ENCODE measurements at places on chromosomes 1 and 21.
A peak's percentile ranks its signal among the peaks of the same experiment; 100 is the strongest.

DNA sequence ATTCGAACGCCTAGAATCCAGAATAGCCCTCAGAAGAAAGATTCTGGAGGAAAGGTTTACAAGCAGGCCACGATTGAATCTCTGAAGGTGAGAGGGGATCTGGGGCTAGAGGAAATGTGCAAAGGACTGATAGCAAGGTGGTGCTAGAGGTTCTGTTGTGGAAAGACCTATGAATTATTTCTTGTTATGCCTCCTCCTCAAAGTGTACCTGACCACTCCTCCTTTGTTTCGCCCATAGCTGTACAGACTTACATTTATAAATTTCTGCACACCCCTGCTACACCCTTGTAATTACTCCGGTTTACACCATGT, 986 bp downstream of the TCEANC2 start:
- no peak for DNase-seq

DNA sequence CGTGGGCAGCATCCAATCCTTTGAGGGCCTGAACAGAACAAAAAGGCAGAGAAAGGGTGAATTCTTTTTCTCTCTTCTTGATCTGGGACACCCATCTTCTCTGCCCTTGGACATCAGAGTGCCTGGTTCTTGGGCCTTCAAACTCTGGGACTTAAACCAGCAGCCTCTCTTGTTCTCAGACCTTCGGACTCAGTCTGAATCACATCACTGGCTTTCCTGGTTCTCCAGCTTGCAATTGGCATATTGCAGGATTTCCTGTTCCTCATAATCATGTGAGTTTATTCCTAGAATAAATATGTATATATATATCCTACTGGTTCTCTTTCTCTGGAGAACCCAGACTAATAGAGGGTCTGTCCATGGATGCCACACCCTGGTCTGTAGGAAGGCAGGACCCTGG, 16.3 kb upstream of the TENT5C start:
- no peak for DNase-seq

- no peak for DNase-seq
Measured at GRCh38 chr1:8956461-8957349, 11.0 kb downstream of the CA6 start.

- DNase-seq, result no peak
Measured at GRCh38 chr1:44094047-44094446, 24.6 kb upstream of the KLF17 start.

DNA sequence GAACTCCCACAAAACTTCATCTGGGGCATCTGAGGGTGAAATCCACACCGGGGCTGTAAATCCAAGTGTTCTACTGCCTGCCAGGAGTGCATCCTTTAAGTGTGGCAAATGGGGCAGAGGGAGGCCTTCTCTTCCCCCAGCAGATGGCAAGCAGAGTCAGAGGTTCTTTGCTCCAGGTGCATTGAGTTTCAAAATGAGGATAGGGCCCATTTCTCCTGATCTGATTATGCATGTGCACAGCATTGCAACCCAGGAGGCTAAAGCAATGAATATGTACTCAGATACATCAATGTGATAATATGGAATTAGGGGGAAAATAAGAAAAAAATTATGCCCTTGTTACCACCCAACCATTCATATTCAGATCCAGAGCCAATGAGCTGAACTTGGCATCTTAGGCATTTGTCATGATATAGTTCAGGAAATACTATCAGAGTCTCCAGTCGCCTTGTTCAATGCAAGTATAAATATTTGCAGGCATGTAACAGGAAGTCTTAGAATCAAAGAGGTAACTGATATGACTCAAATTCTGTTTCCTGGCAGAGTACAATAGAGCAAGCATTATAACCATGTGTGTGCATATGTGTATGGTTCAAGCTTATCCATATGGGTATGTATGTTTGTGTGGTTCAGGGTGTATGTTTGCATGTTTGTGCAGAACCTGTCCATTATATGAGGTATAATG, 473.8 kb upstream of the PKN2 start:
- DNase-seq, result no peak

DNA sequence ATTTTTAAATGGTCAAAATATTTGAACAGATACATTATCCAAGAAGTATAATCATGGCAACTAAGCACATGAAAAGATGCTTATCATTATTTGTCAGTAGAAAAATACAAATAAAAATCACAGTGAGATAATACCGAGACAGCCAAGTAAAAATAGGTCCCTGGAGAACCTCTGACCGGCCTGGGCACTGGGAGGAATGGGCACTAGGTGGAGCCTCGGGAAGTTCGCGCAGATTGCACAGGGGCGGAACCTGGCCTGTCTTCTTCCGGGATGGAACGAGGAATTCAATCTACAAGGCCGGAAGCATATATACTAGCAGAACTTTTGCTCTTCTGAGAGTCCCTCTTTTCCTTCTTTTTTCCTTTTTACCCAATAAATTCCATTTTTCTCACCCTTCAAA, 148.5 kb upstream of the CHRM3 start:
- DNase-seq, result no peak

GRCh38 chr1:5617179-5617520, 375.1 kb downstream of the NPHP4 start:
- DNase-seq, result no peak

GRCh38 chr1:33578557-33579448, 106.4 kb downstream of the ZSCAN20 start:
- no peak for DNase-seq

DNA sequence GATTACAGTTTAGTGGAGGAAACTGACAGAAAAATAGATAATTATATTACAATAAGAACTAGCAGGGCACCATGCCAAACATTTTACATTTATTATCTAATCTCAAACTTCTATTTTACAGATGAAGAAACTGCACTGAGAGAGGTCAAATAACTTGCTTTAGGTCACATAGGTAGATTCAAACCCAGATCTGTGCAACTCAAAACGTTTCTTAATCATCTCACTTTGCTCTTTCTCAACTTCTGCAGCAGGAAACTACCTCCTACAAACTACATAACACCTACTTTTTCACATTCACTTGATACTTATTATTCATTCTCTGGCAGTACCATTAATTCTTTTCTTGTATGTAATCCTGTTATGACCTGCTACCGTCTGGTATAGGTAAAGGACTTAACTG, 49.9 kb upstream of the BCL10 start:
- DNase-seq, result no peak

- DNase-seq, result no peak
Measured at GRCh38 chr1:227379555-227379892, 61.2 kb upstream of the CDC42BPA start.

DNA sequence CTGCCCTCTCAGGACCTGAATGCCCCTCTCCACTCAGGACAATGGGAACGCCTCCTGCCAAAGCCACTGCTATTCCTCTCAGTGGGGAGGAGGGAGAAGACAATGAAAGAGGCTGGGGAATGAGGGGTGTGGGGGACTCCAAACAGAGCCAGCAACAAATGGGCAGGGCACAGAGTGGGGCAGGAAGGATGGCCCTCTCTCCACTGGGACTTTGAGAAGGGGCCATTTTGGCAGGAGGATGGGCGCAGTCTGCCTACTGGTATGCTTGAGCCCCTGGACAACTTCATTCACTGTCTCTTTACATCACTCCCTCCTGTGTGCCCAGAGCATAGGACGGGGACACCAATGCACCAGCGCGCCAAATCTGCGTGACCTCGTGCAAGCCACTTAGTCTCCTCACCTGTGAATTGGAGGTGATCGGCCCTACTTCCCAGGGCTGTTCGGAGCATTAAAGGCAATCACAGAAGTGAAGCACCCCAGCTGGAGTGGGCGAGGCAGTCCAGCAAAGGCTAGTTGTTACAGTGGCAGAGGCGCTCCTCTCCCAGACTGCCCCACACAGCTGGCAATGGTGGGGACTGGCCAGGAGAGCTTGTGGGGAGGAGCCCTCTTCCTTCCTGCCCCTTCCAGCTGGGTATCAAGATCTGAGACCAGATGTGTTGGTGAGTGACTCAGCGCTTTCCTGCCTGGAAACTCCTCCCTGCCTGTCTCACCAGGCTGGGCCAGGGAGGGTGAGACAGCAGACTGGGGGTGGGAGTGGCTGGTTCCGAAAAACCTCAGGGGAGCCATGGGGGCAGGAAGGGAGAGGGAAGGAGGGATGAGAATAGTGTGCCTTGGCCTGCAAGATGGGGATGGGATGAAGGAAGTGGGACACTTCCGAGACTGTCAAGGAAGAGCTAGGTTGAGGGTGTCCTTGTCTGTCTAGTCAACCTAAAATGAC, 22.4 kb upstream of the SYNC start:
- DNase-seq, result no peak

GRCh38 chr1:59013928-59014279, 230.1 kb upstream of the JUN start:
- DNase-seq, result no peak

GRCh38 chr1:211632808-211633523, 42.5 kb downstream of the NEK2 start:
- DNase-seq, result no peak

DNA sequence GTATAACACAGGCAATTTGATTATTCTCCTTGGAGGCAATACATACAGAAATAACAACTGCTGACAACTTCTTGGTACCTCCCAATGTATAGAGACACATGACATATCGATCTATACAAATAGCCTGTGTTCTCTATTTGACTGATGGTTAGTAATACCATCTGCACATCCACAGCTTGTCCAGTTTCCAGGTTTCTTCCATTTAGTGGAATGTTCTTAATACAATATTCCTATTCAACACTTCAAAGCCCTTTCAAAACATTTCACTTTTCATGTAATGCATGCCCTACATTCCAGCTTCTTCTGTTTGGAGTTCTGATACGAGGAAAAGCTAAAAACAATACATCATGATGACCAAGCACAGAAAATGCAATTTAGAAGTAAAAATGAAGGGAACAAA, 37.0 kb upstream of the GORAB start:
- no peak for DNase-seq

GRCh38 chr1:45796381-45796780, 7.0 kb upstream of the MAST2 start:
- no peak for DNase-seq

DNA sequence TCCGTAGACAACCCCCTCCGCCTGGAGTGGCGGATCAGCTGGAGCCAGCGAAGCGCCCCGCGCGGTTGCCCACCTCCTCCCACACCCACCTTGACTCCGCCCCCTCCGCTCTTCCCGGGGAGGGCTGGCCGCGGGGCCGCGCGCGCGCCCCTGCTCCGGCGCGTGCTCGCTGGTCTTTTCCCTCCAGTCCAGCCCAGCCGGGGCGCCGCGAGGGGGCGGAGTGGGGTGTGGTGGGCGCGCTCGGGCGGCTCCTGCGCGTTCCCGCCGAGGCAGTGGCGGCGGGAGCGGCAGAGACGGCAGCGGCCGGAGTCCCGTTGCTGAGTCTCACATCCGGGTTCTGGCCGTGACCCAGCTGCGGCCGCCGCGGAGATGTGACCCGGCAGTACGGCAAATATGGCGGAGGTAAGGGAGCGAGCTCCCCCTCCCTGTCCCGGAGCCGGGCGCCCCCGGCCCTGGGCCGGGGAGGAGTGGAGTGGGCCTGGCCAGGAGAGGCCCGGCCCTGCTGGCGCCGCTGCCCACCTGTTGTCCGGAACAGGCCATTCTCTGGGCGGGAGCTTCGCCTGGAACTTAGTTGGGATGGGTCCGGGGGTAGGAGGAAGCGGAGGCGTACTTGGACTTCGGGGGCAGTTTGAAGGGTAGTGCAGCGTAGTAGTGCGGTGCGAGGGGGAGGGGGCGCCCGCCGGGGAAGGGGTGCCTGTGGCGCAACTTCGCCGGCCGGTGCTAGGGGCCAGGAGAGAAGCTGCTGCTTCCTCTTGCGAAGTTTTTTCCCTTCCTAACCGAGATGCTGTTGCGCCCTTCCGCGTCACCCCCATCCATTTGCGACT, 5.4 kb downstream of the MIER1 start:
- DNase-seq, result peak; percentile 91

DNA sequence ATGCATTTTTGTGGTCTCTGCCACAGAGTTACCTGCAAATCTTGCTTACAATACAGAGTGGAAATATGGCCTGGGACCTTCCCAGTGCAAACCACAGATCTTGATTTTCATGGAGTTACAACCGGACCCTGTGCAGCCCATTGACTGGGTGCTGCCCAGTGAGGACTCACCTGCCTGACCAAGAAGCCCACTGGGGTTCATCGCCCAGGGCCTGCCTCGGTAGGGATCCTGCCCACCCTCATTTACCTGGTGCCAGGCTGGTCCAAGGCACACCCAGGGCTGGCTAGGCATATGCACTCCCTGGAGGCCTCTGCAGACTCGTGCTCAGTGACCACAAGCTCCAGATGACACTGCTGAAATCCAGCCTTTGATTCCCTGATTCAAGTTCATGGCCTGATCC, 572.7 kb downstream of the NPHP4 start:
- DNase-seq, result no peak

DNA sequence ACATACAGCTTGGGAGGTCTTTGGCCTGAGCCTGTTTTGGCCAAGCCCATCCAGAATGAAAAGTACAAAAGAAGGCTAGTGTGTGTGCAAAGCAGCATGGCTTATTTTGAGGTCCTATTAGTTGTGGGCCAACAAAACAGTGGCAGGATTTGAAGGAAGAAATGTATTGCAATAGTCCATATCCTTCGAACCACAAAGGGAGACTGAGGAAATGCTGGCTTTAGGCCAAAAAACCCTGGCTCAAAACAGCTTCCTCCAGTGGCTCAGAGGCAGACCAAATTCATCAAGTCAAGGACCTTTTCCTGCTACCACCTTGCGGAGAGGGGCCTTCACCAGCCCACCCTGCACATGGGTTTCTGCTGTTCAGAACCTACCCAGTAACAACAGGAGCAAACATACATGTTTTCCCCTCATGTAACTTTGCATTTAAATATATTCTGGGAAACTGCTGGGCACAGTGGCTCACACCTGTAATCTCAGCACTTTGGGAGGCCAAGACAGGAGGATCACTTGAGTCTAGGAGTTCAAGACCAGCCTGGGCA, 43.3 kb downstream of the VPS26C start:
- no peak for DNase-seq

DNA sequence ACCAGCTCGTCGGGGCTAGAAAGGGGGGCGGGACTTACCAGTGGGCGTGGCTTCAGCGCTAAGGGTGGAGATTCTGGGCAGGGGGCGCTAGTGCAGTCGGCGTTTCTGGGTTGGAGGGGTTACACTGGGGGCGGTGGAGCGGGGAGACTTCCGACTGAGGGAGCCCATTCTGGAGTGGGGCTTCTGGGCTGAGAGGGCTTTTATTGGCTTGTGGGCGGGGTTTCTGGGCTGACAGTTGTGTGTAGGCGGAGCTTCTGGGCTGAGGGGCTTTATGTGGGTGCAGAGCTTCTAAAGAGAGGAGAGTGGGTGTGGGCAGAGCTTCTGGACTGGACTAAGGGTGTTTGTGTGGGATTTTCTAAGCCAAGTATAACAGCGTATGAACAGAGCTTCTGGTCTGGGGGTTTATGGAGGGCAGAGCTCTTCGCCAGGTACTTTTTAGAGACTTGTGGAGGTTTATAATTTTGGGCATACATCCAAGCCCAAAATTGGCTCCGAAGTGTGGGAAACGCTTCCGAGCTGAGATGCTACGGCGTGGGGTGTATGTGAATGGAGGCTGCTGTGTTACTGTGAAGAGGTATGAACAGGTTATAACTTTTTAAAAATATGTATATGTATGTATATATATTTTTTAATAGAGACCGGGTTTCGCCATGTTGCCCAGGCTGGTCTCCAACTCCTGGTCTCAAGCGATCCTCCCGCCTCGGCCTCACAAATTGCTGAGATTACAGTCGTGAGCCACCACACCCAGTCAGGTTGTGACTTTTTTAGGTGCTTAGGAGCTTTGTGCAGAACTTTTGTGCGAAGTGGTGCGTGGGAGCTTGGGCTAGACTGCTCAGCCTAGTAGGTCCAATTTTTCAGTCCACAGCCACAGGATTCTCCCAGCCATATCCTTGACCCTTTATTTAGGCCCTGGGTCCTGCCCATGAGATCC, 825 bp downstream of the TMEM39B start:
- DNase-seq, result peak; percentile 80

- DNase-seq, result no peak
Measured at GRCh38 chr1:43440358-43440757, 13.4 kb downstream of the HYI start.
